Activated naive CD4-positive, alpha-beta T cell treated with Interleukin-2 at 50 U/mL for 16 hours (primary cell): ENCODE measurements at places on chromosomes 7 and 10.
A peak's percentile ranks its signal among the peaks of the same experiment; 100 is the strongest.

DNA sequence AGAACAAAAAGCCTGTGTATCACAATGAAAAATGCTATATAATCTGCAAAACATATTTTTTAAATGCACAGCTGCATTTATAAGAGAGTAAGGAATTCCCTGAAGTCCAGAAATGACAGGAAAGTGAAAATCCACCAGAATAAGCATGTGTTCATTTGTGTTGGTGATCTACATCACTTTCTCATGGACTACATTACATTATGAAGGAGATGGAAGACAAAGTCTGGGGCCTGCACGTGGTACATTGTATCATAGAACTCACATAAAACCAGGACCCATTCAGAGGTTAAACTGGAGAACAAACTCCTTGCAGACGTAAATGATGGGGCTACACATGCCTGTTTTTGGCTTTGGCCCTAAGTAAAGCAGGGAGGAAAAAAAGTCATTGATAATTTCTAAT is 16.4 kb downstream of the IFIT3 start:
- DNase-seq, result no peak

GRCh38 chr7:83119494-83119893 is 43.2 kb downstream of the PCLO start:
- no peak for DNase-seq

DNA sequence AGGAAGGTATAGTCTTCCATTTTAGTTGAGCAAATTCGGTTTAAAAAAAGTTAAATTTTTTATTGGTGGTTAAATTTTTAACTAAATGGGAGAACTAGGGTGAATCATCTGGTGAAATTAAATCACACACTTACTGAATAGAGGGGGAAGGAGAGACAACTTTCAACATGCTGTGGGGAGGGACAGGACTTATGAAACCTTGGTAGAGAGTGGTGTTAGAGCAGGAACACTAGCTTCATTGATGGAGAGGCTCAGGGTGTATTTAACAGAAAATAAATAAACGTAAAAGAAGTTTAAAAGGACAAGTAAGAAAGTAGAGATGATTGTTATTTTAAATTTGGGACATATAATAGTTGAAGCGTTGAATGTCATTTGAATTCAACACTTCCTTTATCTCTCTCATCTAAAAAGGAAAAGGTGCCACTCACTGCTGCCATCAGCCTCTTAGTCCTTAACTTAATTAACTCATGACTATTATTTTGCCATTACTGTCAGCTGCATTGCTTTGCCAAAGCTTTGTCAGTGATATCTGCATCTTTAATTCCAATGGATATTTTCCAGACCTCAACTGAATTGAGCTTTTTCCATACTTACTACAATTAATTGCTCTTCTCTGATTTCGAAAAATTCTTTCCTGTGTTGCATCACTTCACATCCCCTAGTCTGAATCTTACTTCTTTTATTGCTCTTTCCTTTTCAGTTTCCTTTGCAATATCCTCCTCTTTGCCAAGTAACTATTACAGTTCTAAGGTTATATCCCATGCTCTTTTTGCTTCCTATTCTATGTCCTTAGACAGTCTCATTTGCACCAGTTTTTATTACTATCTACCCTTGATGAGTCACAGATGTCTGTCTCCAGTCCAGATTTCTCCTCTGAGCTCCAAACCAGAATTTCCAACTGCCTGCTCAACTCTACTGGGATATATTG is 71.7 kb downstream of the GNAT3 start:
- no peak for DNase-seq

DNA sequence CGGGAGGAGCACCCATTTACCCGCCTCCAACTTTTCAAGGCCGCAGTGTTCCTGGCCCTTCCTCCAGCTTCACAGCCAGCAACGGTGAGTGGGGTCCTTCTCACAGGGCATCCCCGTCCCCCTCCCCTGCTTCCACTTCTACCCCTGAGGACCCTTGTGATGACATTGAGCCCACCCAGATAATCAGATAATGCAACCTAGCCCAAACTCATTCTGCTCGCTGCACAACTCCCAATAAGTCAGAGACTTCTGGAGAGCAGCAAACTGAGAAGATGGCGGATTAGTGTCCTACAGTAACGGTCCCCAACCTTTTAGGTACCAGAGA is 74.5 kb downstream of the OAT start:
- DNase-seq, result no peak

DNA sequence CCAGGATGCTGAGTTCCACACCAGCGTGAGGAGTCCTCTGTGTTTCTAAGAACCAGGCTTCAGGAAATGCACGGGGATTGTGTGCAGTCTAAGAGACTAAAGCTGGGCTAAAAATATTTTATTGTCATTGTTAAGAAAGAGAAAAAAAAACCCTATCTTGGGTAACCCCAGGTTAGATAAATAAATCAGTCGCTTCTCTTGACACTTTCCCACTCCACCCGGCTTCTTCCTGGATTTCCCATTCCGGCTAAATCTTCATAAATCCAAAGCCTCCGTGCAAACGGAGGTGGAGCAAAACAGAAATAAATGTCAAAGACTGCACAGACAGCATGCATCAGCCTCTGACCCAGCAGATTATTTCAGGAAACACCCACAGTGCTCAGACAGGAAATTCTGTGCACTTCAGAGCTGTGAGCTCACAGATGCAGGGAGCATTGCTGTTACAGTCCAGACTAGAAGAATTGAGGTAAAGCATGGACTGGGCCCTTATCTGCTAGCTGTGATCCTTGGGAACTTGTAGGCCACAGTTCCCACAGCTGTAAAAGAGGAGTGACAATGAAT is 44.8 kb upstream of the GRID1 start:
- DNase-seq, result peak; percentile 28

DNA sequence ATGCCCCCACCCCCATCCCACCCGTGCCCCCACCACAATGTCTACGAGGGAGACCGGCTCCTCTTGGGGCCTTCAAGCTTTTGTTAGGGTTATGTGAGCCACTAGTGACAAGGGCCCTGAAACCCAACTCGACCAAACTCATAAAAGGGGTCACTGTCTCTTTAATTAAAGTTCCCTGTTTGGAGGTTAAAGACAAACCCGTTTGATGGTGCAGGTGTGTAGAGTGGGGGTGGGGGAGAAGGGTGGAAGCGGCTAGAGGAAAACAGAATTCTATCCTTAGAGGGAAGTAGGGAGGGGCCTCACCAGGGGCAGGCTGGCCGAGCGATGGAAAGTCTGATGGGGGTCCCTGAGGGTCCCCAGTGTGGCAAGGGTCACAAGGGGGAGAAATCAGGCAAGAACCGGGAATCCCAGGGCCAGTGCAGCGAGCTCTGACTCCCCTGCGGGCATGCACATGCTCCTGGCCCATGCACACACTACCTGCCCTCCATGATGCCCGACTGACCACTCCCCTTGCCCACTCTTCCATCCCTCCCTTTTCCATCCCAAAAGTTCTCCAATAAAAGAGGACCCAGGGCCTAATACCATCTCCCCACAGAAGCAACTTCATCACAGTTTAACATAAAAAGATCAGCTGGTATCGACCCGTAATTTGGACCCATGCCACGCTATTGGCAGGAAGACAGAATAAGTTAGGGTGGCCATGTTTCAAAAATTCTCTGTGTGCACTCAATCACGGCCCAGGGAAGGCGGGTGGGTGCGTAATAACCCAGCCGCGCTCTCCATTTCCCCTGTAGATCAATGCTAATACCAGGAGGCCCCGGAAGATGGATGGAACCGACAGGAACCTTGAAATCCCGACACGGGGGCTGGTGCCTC is 35.9 kb upstream of the SLF2 start:
- no peak for DNase-seq

- no peak for DNase-seq
Observed at GRCh38 chr10:63522277-63522687, 1.1 kb downstream of the REEP3 start.

DNA sequence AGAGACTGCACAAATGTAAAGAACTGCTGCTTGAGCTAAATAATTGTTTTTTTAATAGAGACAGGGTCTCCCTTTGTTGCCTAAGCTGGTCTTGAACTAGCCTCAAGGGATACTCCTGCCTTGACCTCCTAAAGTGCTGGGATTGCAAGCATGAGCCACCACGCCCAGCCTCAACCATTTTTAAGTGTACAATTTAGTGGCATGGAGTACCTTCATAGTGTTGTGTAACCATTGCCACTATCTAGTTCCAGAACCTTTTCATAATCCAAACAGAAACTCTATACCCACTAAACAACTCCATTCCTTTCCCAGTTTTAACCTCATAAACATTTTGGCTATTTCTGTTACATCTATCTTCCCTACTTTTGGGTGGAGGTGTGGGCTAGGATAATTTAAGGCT is 6.7 kb downstream of the EIF4H start:
- DNase-seq, result no peak

DNA sequence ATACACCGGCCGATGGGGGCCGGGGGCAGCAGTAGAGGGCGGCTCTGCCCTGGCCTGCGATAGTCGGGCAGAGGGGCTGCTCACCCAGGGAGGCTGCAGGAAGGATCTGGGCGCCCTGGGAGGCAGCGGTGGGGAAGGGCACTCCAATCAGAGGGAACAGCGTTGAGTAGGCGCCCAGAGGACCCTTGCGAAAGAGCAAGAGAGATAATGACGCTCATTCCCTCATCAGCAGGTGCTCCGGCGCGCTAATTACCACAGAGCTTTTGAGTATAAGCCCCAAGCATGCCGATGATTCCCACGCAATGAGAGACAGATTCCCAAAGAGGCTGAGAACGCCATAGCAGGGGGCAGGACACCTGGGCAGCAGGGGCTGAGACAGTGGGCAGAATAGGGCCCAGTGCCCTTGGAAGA is 215.3 kb downstream of the MAD1L1 start:
- DNase-seq, result no peak

DNA sequence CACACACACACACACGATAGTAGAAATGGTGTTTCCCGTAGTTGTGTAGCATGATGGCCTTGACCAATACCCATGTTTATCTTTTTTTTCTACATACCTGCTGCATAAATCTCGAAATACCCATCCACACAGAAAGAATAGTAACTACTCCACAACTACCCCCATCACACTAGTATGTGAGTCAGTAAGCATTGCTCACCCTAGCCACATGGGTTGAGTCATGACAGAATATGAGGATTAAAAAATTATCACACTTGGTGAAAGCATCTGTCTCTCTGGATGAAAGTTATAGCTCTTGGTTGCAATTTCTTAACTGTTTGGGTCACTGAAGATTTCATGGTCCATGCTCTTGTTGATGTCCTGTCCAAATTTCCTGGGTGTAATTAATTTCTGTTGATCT is 103.4 kb upstream of the MDFIC start:
- peak; percentile 20 for DNase-seq

- no peak for DNase-seq
Observed at GRCh38 chr7:47776335-47776734, 171.9 kb downstream of the PKD1L1 start.

DNA sequence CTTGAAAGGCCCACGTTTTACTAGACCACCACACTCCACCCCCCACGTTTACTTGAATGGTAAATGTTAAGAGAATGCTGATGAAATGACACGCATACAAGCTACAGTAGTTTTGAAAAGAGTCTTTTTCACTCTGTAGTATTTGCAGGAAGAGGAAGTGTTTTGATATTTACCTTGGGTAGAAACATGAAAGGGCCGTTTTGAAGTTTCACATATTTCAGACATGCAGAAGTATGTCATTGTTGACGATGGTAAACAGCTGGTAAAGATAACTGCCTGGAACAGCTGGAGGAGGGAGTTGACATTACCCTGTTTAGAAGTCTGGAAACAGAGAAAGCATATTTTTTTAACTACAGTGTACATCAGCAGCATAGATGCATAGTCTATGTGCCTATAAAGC is 160.7 kb downstream of the NXPH1 start:
- DNase-seq, result no peak

- peak; percentile 44 for DNase-seq
Observed at GRCh38 chr7:138449580-138449979, 10.5 kb upstream of the TRIM24 start.

DNA sequence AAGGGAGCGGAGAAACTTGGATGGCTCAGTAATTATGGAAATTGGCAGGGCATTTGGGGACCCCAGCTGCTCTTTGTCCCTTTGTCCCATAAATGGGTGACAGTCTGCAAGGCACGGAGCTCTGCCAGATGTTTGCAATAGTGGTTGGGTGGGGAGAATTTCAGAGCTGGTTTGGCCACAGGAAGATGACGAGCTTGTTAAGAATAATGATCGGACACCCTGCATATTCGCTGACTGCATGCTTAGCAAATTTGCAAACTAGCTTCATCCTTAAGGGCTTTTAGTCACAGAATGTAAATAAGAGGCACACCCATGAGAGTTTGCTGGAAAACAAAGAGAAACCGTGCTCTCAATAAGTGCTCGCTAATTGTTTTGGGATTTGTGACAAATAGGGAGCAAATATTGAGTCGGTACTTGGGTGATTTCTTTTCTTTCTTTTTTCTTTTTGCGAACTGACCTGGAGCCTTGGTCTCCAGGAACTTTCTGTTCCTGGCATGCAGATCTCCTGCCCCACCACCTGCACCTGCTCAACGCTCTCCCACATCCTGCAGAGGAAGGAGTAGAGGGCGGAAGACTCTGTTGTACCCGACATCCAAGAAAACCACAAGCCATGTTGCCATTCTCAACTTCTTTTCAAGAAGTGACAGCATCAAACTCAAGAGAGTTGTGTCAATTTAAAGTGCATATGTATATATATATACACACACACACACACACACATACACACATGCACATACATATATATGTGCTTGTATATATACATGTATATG is 238.9 kb downstream of the CAMK1D start:
- DNase-seq, result no peak

DNA sequence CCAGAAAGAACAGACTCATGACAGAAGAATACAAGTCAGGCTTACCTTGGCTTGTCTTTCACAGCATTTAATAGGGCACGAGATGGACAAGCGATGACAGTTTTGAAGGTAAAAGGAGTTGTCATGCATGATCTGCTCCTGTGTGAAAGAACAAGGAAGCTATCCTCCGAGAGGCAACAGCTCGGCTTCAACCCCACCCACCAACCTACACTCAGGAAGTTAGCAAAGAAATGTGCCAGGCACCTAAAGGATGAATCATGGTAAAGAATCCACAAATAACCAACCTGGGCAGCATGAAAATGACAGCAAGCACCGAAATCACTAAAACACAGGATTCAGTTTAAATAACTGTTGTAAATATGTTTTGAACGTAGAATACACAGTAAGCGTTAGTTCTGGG is 700.2 kb downstream of the TYW1 start:
- DNase-seq, result no peak

DNA sequence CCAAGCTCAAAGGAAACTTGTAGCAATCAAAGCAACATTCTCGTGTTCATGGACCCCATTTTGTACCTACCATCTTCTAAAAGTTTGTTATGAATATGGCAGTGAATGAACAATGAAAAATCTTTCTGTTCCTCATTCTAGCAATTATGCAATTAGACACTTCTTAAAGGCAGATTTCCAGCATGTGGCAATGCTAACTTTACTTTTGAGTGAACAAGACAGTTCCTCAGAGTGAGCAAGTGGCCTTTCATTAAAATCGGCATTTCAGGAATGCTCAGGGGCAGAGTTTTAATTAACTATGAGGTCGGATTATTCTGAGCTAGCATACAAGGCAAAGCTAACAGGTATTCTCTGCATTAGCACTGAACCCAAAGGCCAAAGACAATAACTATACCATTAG is 48.4 kb upstream of the NFE2L3 start:
- DNase-seq, result no peak
